CD4-positive, alpha-beta memory T cell (primary cell): ENCODE measurements at places on chromosomes 13 and 19.

DNA sequence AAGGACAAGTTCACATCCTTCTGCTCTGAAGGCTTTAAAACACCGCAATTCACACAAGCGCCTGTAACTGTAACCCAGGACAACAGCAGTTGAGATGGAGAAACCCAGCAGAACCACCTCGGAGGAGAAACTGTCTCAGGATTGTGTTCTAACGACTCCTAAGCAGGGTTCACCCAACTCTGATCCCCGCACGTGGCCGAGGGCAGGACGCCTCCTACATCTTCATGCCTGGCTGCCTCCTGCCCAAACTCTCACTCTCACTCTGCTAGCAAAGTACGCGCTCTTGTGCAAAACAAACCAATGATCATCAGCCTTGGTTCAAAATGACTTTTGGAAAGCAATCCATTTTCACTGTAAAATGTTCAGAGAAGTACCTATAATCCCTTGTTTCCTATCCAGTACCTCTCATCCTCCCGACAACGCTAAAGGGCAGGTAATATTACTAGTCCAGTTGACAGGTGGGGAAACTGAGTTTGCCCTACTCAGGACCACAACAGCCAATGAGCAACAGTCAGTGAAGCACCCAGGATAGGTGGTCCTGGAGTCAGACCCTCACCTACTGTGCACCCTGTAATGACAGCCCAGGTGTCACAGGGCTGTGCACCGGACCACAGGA lies 25.6 kb downstream of the EPS15L1 start:
- DNase-seq = no peak

GRCh38 chr19:33312065-33312464 lies 9.7 kb upstream of the CEBPA start:
- DNase-seq = no peak

DNA sequence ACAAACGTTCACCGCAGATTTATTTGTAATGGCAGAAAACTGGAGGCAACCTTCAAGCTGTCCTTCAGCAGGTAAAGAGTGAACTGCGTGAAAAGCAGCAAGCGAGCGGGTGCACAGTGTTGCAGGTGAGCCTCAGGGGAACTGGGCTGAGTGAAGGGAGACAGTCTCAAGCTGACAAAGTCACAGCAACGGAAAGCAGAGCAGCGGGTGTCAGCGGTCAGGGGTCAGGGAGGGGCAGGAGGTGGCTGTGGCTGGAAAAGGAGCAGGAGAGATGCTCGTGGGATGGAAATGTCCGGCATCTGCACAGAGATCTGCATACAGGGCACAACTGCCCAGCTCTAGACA lies 8.5 kb upstream of the RASA3 start:
- peak; percentile 54 for DNase-seq

DNA sequence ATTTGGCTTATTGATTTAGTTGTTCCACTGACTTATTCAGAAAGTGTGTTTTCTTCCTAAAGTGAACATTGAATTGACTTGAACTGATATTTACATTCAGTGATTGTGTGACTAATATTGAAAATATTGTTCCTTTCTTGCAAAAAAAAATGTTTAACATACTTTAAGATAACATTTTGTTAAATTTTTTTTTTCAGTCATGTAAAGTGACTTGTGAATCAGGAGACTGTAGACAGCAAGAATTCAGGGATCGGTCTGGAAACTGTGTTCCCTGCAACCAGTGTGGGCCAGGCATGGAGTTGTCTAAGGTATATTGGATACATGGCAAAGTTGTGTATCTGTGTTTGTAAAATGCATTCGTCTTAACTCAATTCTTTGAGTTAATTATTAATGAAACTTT lies 22.9 kb downstream of the TNFRSF19 start:
- no peak for DNase-seq

- DNase-seq = peak; percentile 31
These were observed 1.1 kb upstream of the KCTD15 start for GRCh38 chr19:33795370-33796163.
